ENCODE measurements at places on chromosomes 2 and 18. TPM values are rescaled to one million over a fixed set of nuclear protein-coding genes. Genes with fewer than 3 reads are reported as not detected.

FTCDNL1 gene
- 2.0 TPM for total RNA-seq

UGT1A3 gene
- total RNA-seq: not detected

FIGLA gene
- total RNA-seq: not detected

GRCh38 chr2:160165996-160166395, 34.1 kb downstream of the ITGB6 start:
- no peak for DNase-seq

GRCh38 chr2:164595031-164595430, 26.3 kb downstream of the GRB14 start:
- no peak for DNase-seq

DNA sequence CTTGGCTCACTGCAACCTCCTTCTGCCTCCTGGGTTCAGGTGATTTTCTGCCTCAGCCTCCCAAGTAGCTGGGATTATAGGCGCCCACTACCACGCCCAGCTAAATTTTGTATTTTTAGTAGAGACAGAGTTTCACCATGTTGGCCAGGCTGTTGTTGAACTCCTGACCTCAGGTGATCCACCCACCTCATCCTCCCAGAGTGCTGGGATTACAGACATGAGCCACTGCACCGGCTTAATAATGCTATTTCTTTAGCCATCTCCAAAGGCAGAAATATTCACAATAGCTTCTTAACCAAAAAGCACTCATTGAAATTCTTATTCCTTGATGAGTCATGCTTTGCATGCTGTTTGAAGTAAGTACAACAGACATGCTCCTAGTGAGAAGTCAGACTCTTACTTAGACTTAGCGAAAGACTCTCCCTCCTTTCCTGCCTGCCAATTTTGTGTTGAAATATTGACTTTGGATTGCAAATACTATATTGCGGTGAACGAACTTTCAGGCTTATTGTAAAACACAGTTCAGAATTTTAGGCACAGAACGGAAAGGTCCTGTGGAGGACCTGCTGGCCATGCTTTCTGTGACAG, 4.4 kb downstream of the ACTR3 start:
- DNase-seq: no peak

DNA sequence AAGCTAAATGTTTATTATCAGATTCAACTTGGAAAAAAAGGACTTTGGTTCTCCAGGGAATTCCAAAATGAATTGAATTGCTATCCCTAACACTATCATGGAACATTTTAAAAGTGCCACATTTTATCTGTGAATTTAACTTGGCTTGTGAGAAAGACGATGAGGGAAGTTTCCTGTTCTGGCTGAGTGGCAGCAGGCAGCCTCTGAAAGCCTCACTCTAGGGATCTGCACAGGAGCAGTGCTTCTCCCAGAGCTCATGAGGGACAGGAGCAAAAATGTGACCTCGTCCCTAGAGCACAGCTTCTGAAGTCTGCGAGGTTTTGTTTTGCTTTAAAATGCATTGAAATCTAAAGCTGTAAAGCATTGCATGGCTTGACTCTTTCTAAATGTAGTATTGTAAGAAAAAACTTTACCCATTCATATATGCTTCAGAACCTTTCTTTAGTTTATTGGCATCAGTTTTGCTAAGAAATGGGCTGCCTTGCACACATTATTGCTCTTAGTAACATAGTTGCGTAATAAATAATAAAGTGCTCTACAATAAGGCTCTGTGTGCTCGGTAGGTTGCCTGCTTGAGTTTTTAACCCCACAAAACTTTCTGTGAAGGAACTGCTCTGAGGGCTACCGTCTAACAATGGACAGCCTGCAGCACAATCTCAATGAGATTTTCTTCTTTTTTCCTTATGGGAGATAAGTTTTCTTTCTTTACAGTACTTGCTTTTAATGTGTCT, 136.2 kb upstream of the CDCA7 start:
- DNase-seq: no peak

- no peak for DNase-seq
Observed at GRCh38 chr2:32136097-32136496, 29.6 kb upstream of the SLC30A6 start.

- peak; percentile 23 for DNase-seq
Observed at GRCh38 chr18:68438983-68439382, 275.9 kb downstream of the TMX3 start.

MROH2A gene
- not detected for total RNA-seq

GRCh38 chr18:50632895-50633515, 73.1 kb downstream of the MAPK4 start:
- DNase-seq: no peak

DNA sequence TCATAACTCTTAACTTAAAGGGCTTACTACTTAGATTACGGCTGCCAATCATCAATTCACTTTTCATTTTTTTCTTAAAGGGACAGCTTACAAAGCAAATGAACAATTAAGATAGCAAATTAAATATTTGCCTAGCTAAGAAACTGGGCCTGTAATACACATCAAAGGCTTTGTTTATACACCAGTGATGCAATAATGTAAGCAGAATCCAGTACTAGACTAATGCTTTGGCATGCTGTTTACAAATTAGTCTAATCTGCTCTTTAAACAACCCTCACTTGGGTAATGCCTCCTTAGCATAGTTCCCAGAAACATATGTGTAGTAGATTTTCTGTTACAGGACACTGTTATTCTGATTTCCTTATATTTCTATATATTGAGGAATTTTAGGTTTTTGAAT, 105.8 kb downstream of the ARHGAP28 start:
- DNase-seq: no peak

GRCh38 chr2:236863729-236864126, 222.0 kb upstream of the COPS8 start:
- no peak for DNase-seq

GRCh38 chr2:136383167-136383566, 265.2 kb upstream of the CXCR4 start:
- DNase-seq: no peak

DNA sequence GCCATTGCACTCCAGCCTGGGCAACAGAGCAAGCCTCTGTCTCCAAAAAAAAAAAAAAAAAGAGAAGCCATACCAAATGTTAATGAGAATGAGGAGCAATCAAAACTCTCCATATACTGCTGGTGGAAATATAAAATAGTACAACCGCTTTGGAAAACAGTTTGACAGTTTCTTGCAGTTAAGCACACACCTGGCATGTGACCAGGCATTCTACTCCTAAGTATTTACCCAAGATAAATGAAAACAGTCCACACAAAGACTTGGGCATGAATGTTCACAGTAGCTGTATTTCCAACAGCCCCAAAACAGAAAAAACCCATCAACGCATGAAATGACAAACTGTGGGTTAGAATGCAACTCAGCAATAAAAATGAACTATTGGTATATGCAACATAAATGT, 76.0 kb upstream of the ST8SIA5 start:
- no peak for DNase-seq

MAP4K4 gene
- total RNA-seq: 99.5 TPM

FAM228A gene
- 0.15 TPM for total RNA-seq

DNA sequence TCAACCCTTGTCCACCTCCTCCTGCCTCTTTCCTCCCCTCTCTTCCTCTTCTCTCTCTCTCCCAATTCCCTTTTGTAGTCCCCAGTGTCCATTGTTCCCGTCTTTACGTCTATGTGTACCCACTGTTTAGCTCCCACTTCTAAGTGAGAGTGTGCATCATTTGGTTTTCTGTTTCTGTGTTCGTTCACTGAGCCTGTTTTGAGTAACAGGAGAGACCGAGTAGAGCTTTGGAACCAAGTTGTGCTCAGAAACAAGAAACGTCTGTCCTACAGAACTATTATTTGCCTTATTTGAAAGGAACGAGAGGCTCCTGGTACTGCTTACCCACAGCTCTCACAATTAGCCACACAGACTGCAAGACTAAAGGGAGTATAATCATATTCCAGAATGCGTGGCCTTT, 50.1 kb upstream of the MAPRE2 start:
- DNase-seq: no peak

DNA sequence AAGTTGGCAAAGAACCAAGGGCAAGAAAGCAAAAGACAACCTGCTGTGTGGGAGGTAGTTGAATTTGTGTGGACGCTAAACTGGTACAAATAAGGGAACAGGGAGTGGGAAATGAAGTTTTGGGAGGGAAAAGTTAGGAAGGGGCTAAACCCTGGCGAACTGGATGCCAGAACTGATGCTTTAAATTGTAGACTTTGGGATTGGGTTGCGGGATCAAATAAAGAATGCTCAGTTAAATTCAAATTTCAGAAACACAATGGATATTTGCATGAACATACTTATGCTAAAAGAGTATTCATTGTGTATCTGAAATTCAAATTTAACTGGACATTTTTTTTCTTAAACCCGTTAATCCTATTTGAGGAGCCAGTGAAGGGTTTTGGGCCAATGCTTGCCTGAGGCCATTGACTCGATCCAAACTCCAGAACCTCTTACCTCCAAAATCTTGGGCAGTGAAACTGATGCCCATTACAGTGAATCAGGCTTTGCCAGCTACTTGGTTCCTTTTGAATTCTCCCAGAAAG, 44.2 kb upstream of the YWHAQ start:
- no peak for DNase-seq

UPP2 gene
- total RNA-seq: not detected

STARD6 gene
- not detected for total RNA-seq

DNA sequence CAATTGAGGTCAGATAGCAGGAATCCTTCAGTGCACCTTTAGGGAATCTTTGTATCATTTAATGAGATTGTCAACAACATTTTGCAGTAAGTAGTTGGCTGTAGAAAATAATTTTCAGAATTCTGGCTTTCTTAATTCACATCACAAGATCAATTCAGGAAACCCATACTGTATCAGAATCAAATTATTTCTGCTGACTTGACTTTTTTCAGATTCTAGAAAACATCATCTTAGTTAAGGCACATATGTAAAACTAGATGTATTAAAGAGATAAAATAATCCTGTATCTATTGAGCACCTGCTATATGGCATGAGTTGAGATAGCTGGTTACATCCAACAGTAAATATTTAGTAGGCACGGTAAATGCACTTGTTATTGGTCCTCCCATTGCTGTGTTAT, 791.4 kb downstream of the TDRD15 start:
- DNase-seq: no peak

DNA sequence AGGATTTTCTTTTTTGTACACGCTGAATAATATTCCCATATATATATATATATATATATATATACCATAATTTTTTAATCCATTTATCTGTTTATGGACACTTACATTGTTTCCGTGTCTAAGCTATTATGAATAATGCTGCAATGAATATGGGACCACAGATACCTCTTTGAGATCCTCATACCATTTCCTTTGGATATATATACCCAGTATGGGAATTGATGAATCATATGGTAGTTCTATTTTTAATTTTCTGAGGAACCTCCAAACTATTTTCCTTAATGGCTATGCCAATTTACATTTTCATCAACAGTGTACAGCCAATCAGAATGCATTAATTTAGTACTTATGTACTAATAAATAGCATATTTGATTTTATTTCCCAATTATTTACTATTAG, 53.1 kb downstream of the MERTK start:
- DNase-seq: no peak

MORN2 gene
- 20.4 TPM for total RNA-seq

- no peak for DNase-seq
Observed at GRCh38 chr2:68756178-68756577, 21.6 kb downstream of the ARHGAP25 start.

- DNase-seq: no peak
Observed at GRCh38 chr2:113777371-113777770, 20.9 kb upstream of the SLC35F5 start.

GRCh38 chr18:10928772-10929373, 220.5 kb downstream of the PIEZO2 start:
- DNase-seq: no peak

VWC2L gene
- total RNA-seq: not detected

- DNase-seq: no peak
Observed at GRCh38 chr2:44135771-44136170, 32.9 kb upstream of the PPM1B start.

- DNase-seq: no peak
Observed at GRCh38 chr2:101064125-101064502, 62.0 kb downstream of the RPL31 start.

SCN7A gene
- 28.5 TPM for total RNA-seq

DNA sequence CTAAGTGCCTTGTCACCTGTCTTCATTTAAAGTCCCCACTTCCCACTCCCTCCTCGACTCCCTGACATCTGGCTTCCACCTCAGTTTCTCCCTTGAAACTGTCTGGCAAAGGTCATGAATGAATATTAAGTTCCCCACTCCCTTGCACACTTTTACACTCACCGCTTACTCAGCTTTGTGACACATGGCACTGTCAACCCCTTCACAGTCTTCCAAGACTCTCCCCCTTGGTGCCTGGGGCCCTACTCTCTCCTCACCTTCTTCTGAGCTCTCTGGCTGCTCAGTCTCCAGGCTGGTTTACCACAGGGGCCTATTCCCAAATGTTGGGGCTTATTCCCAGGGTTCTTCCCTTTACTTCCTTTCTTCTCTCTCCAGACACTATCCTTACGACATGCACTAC, 17.9 kb upstream of the PTPN4 start:
- DNase-seq: no peak

GRCh38 chr2:148971547-148971946, 67.0 kb upstream of the LYPD6B start:
- DNase-seq: no peak

DNA sequence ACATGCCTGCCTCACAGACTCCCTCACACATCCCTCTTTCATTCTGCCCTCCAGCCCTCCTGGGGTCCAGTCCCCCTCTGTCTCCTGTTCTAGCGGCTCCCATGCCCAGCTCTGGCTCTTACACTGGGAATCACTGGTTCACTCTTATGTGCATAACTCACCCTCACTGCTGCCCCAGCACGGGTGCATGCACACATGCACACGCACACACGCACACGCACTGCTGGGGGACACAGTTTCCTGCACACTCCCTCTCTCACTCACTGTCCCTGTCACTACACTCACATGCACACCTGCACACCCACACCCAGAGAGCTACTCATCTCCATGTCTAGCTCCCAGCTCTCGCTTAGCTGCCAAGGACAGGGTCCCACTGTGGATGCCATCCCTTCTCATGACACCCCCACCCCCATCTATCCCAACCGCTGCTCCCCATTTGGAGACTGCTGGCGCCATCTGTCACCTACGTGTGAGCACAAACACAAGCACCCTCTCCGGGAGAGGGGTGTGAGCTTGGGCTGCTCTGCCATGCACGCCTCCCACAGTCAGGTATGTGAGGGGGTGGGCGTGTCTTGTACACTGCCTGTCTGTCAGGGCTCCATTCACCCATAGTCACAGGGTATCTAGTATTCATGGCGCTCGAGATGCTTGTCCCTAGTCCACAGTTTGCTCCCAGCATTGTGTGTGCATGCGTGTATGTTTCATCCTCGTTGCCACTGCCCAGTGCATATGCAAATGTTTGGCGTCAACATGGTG, 1.8 kb downstream of the ASIC4 start:
- no peak for DNase-seq

ANKRD36C gene
- total RNA-seq: 6.8 TPM

Measured in left ventricle myocardium superior (tissue), 1 donor.